ENCODE measurements at places on chromosomes 4 and X.

DNA sequence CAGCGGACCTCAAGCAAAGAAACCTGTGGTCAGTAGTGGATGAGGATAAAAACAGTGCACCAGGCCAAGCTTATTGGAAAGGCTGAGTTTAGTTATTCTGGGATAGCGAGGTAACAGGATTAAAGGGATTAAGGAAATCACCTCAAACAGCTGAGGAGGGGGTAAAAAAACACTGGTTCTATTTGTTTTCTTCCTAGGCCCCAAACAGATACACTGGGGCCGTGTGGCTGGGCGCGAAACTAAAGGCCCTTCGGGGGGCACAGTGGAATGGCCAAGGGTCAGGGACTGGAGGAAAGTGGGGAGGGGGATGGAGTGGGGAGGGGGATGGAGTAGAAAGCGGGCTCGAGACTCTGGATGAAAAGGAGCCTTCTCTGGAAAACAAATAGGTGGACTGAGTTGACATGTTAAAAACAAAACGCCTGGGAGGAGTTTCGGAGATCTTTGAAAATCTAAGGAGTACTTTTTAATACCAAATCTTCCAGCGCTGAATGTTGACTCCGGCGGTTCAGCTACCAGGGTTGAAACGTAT is 2.9 kb downstream of the SOX3 start:
- no peak for DNase-seq

DNA sequence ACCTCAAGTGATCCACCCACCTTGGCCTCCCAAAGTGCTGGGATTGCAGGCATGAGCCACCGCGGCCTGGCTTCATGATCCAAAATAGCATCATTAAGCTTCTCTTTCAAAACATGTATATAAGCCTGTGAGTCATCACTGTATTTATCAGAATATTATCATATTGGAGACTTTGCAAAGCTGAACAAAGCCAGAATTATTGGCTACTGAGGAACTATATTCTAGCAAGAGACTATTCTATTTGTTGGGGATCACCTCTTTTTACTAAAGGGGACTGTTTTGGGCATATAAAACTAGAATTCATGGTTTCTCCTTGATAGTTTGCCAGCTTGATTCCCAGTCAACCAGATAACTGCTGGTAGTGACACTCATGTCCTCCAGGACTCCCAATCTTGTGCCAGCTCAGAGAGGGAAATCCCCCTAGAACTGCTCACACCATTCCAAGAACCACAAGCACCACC is 40.1 kb downstream of the TET2 start:
- no peak for DNase-seq

GRCh38 chrX:11664211-11665167 is 1.2 kb downstream of the ARHGAP6 start:
- no peak for DNase-seq

DNA sequence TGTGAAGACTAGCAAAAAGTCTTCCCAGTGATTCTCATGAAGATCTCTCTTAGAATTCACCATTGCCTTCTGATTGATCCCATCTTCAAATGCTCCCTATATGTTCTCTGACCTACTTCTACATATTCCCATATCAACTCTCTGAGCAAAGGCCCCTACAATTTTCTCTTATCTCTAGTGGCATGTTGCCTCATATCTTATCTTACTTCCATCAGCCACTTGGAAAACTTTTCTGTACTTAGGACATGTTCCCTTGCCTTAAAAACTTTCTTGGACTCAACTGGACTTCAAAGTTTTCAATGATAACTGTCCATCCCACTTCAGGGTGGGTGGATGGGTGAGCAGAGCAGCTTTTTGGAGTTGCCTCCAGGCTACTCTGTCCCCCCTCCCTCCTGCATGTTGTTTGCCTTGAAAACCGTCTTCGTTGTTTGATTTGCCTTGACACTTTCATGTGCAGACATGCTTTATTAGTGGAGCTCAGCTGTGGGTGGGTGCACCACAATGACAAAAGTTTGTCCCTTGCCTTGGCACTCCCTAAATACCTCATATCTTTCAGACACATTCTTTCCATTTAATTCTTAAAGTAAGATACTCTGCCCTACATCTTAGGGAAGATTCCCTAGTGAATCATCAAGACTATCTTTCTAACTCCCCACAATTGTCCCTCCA is 18.3 kb upstream of the USP27X start:
- no peak for DNase-seq

DNA sequence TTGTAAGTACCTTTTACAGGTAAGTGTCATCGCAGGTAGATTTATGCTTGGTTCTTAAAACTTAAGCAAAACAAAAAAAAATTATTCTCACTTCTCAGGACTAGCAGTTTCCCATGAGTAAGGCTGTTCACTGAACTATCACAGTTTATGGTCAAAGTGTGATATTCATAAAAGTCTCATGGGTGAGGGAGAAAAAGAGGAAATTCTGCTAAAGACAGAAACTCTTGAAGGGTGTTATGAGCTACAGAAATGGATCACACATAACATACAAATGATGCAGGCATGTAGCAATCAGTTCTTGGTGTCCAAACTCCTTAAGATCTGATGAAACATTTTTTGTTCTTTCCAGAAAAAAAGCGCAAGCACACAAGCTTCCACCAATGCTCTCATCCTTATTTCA is 8.5 kb downstream of the RAB9A start:
- no peak for DNase-seq

DNA sequence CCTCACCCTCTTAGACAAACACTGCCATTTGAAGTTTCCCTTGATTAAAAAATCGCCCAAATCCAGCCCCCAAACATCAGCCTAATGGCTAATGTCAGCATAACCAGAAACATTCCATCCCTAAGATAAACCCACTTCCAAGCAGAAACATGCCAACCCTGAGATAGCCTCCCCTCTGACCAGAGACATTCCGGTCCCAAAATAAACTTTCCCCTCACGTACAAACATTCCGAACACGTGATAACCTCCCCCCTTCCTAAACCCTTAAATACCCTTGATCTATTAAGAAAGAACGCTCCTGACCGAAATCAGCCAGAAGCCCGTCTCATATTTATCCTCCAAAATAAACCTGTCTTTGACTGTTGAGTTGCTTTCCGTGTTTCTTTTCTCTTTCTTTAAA is 237.2 kb downstream of the ASMT start:
- DNase-seq: no peak

DNA sequence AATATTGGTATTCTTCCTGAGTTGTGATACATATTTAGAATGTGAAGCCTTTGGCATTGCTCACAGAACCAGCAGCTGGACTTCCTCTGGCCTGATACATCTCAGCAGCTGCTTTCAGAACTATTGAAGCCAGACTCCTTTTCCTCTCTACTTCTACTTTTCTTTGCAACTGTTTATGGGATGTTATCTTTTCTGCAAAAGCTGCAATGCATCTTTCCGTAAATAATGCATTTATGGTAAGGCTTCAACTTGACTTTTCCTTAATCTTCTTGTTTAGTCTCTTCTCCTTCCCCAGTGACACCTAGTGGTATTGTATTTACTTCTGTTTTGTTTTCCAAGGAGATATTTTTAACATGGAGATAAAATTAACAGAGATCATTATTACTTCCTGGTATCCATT is 1548.7 kb downstream of the PCDH7 start:
- DNase-seq: no peak

GRCh38 chrX:23732704-23733103 is 10.4 kb downstream of the ACOT9 start:
- no peak for DNase-seq

- DNase-seq: no peak
These were observed 120.3 kb downstream of the RASL11B start for GRCh38 chr4:52982255-52982945.

- DNase-seq: no peak
These were observed 107.2 kb downstream of the CENPC start for GRCh38 chr4:67437974-67438713.

GRCh38 chr4:38489924-38490639 is 173.9 kb upstream of the KLF3 start:
- DNase-seq: peak; percentile 31

DNA sequence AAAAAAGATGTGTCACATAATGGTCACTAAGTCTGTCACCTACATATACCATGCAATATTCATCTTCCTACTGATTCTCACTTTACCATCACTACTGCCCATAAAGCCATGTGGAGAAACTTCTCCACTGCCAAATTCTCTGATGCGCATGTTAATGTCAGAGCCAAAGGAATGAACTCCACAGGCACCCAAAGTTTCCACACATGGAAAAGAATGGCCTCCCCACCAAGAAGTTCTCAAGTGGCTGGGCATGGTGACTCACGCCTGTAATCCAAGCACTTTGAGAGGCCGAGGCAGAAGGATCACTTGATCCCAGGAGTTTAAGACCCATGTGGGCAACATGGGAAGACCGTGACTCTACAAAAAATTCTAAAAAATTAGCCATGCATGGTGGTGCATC is 43.8 kb upstream of the UGDH start:
- no peak for DNase-seq

DNA sequence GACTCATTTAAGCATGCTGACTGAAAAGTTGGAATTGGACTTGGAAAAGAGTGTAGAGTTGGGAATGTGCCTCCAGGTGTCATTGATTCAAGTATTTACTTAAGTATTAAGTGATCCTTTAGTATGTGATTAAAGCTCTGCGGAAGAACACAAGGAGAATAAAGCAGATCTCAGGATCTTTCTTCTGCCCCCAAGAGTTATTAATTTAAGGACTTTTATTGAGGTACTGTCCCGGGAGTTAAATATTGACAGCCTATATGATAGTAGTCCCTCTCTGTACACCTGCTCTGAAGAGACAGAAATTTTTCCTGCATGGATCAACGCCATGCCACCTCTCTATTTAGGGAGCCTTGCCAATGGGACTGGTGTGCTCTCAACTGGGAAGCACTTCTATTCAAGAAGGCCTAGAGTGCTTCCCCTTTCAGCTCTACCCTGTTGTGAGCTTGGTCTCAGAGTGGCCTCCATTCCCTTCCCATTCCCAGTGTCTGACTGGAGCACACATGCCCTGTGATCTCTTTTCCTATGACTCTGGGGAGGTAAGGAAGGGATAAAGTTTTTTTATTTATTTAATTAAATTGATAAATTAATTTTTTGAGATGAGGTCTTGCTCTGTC is 75.9 kb downstream of the SHISA3 start:
- no peak for DNase-seq

- DNase-seq: no peak
These were observed 53.4 kb downstream of the GRXCR1 start for GRCh38 chr4:42945874-42946273.

DNA sequence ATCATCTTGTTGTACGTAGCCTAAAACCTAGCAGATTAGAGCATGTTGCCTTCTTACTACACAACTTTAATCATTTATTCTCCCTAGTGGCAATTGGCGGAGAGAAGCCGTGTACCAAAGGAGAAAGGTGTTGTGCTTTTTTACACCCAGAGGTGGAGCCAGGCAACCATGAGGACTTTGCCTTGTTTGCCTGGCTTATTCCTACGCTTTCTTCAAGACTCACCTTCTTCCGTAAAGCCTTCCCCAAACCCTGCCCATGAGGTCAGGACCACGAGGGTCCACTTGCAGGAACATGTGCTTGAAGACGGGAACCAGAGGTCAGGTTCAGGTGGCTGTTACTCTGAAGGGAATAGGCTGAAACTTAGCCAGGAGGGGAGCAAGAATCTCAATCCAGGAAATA is 290.5 kb downstream of the RAB28 start:
- no peak for DNase-seq

DNA sequence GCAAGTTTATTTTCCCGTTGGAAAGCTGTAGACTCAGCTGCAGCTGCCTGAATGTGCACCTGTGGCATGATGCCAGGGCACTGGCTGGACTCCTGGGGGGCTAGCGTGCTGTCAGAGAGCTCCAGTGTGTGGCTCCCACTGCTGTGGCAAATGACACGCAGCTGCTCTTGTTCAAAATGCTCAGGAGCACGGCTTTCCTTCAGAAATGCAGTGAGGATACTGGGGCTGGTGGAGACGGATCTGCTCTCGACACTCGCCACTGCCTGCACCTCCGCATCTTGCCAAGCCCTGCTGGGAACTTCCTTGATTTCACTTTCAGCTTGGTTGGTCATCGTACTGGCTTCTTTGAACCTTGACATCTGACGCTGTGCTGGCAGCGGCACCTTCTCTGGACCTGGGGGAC is 58.7 kb downstream of the GPRIN3 start:
- no peak for DNase-seq

- no peak for DNase-seq
These were observed 71.3 kb upstream of the STS start for GRCh38 chrX:7076245-7076661.

- no peak for DNase-seq
These were observed 53.0 kb downstream of the ARSF start for GRCh38 chrX:3094261-3094660.

DNA sequence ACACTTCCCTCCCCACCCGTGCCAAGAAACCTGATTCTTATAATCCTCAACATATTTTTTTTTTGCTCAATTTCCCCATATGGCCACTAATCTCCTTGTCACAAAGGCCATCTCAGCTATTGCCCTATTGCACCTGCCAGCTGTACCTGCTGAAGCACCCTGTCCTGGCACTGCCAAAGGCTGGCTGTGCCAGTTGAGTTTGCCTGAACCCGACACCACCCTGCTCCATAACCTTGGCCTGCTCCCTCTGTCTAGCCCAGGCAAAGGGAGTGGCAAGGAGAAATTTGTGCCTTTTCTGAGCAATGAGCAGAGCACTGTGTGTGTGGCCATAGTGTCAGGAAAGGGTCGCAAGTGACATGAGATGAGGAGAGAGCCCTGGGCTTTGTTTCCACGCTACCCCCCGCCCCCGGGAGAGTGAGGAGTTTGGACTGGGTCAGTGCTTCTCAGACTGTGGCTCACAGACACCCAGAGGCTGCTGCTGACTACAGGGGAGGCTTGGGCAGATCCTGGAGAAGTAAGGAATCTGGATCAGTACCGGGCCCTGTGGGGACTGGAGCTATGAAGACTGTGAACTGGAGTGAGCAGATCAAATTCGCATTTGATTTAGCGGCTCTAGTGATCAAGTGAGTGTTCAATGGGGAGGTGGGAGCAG is 42.2 kb upstream of the HMGB3 start:
- no peak for DNase-seq

DNA sequence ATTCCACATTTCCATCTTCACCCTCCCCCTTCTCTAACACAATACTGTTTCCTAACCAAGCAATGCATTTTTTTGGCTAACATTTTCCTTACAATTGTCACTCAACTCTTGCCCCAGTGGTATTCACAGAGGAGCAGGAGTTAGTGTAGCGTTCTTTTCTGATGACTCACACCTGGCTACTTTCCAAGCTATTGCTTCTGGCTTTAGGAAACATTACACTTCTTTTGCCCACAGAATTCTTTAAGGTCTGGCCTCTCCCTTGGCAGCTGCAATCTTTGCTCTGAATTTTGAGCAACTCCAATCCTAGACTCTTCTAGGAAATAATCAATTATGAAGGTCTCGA is 27.5 kb upstream of the PDGFC start:
- no peak for DNase-seq

GRCh38 chr4:102344520-102344953 is 745 bp downstream of the SLC39A8 start:
- DNase-seq: peak; percentile 66

DNA sequence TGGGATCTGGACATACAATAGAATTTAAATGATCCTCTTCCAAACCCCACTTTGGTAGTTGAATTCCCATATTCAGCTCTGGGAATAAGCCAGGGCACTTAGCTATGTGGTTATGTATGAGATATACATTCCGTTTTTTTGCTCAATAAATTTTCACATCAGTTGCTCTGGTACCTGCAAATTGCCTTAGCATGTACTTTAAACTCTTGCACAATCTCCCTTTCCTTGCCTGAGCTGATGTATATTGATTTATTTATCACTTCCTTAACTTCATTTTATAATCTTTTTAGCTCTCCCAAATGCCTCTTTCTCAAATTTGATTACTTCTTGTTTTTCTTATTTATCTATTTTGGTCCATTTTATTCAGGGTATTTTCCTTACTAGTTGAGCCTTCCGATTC is 90.1 kb upstream of the AGA start:
- no peak for DNase-seq

GRCh38 chr4:84966382-84967242 is at the start of gene WDFY3:
WDFY3 (minus strand) TSS chr4:84966690; CDS start chr4:84860591, 106,099 bp downstream.
- no peak for DNase-seq
